Stimulated activated CD8-positive, alpha-beta memory T cell treated with anti-CD3 and anti-CD28 coated beads, Interleukin-4, amount 100 ng/mL, for 4 hours (primary cell): ENCODE measurements at places on chromosomes 6 and 20.

DNA sequence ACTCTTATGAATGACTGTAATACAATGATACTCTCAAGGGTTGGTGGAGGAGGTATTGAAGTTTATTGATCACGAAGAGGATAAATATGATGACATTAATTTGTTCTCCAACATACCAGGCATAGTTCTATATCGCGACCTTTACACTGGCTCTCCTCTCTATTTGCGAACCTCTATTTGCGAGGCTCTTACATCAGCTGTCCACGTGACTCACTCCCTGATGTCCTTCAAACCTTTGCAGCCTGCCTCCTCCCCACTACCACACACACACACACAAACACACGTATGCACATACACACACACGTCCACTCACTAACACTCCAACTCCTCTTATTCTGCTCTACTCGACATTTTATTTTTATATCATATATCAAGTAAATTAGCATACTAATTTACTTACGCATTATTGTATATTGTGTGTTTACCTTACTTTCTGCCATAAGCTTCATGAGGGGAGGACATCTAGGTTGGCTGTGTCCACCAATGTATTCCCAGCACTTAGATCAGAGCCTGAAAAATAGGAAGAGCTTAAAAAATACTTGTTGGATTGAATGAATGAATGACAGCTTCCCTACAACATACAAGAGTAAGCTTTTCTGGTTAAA, 53.3 kb upstream of the TNFRSF21 start:
- DNase-seq, result no peak

- no peak for DNase-seq
Observed at GRCh38 chr6:158744986-158745430, 74.2 kb downstream of the EZR start.

DNA sequence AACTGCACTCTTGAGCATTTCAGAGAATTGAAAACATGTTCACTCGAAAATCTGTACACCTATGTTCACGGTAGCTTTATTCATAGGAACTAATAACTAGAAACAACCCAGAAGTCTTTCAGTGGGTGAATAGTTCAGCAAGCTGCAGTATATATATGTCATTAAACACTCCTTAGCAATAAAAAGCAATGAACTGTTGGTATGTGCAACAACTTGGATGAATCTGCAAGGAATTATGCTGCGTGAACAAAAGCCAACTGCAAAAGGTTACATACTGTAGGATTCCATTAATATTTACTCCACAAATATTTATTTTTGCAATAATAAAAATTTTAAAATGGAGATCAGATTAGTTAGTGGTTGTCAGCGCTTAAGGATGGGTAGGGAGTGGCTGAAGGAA, 22.1 kb upstream of the FKBP1A start:
- DNase-seq, result no peak

- no peak for DNase-seq
Observed at GRCh38 chr6:111736005-111736608, 130.4 kb upstream of the TRAF3IP2 start.

DNA sequence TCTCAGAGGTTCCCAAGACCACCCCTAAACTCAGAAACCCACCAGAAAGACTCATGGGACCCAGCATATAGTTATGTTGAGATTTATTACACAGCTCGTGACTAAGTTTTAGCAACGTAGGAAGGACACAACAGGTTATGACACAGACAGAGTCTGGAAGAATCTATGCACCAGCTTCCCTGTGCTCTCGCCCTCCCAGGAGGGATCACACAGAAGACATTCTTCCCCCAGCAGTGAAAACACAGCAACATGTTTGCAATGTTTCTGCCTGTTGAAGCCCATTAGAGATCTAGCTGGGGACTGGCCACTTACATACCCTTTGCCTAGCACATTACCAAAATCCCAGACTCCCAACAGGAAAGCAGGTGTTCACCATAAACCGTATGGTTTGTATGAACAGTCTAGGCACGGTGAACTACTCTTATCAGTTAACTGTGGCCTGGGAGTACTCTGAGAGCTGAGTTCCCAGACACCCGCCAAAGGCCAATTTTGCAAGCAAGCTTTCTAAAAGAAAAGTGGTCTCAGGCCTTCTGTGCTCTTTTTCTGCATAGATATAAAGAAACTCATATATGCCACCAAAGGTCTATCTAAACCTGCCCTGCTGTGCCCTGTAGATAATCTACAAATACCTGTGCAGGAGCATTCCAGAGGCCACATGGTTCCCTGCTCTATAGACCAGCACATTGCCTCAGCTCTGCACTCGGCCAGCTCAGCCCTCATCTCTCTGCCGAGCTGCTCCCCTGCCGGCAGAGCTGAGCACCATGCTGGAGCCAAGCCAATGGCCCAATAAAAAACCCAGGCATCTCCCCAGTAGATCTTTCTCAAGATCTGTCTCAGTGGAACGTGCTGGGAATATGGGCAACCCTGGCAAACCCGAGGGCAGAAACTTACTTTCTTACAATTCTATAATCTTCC, 69.6 kb upstream of the SMIM28 start:
- DNase-seq, result no peak

DNA sequence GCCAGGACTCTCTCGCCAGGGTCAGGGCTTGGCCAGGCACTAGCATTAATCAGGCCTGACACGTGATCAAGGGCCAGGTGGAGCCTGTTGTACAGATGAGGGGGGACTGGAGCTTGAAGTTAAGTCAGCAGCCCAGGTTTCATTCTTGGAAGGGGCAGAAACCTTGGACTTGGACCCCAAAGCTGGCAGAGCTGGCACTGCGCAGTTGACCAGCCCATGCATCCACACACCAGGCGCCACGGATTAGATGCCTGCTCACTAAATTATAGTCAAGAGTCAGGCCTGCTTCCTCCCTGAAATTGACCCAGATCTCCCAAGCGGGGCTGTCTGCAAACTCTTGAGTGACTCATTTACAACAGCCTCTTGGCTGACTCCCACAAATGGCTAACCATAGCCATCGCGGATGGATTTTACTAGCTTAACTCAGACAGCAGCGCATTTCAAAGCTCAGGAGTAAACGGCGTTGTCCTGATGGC, 4.1 kb upstream of the TAF4 start:
- DNase-seq, result no peak
